Hepatocyte (in vitro differentiated cells): ENCODE measurements at places on chromosomes 2 and 18. TPM values are rescaled to one million over a fixed set of nuclear protein-coding genes. Genes with fewer than 3 reads are reported as not detected.
A peak's percentile ranks its signal among the peaks of the same experiment; 100 is the strongest.

GRCh38 chr2:42117923-42118753 lies 51.0 kb upstream of the EML4 start:
- no peak for DNase-seq

DNA sequence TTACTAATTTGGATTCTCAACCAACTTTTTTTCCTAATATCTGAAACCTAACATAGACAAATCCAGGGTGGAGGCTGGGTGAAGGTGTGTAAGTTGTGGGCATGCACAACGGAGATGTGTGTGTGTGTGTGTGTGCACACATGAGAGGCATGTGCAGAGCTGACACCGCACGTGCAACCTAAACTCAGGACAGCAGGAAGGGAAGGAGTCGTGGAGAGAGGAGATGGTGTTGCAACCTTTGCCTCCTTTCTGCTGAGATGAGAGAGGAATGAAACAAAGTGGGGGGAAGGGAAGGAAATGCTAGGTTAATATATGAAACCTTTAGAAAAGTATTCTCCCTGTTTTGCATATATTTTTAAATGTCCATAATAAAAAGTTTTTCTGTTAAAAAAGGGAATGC lies 64.7 kb downstream of the KCTD1 start:
- DNase-seq, result peak; percentile 38

GRCh38 chr2:210198326-210198725 lies 26.9 kb downstream of the ACADL start:
- no peak for DNase-seq

The SLC66A2 gene
- 23.4 and 31.1 TPM in 2 replicates for total RNA-seq

DNA sequence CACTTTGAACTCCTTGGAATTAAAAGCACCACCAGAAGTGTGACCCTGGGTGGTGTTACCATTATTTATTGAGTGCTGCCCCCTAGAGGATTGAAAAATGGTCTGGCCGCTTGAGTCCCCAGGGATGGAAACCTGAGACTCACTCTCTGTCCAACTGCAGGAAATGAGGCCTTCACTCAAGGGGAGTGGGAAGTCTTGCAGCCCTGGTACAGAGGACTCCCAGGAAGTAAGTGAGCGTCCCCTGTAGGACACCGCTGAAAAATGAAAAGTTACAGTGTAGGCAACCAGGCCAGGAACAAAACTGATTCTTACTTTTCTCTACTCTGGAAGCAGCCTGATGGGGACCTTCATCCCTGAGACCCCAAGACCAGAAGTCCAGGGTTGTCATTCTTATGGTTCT lies 2.2 kb upstream of the NRP2 start:
- peak; percentile 87 for DNase-seq

DNA sequence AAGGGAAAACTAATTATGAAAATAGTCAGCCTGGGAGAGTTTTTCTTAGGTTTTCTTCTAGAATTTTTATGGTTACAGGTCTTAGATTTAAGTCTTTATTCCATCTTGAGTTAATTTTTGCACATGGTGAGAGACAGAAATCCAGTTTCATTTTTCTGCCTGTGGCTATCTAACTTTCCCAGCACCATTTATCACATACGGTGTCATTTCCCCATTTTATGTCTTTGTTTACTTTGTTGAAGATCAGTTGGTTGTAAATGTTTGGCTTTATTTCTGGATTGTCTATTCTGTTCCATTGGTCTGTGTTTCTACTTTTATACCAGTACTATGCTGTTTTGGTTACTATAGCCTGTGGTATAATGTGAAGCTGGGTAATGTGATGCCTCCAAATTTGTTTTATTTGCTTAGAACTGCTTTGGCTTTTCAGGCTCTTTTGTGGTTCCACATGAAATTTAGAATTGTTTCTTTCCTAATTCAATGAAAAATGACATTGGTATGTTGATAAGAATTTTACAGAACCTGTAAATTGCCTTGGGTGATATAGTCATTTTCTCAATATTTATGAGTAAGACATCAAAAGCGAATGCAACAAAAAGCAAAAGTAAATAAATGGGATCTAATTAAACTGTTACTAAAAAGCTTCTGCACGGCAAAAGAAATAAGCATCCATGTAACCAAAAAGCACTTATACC lies 146.1 kb upstream of the NOL4 start:
- DNase-seq, result no peak

DNA sequence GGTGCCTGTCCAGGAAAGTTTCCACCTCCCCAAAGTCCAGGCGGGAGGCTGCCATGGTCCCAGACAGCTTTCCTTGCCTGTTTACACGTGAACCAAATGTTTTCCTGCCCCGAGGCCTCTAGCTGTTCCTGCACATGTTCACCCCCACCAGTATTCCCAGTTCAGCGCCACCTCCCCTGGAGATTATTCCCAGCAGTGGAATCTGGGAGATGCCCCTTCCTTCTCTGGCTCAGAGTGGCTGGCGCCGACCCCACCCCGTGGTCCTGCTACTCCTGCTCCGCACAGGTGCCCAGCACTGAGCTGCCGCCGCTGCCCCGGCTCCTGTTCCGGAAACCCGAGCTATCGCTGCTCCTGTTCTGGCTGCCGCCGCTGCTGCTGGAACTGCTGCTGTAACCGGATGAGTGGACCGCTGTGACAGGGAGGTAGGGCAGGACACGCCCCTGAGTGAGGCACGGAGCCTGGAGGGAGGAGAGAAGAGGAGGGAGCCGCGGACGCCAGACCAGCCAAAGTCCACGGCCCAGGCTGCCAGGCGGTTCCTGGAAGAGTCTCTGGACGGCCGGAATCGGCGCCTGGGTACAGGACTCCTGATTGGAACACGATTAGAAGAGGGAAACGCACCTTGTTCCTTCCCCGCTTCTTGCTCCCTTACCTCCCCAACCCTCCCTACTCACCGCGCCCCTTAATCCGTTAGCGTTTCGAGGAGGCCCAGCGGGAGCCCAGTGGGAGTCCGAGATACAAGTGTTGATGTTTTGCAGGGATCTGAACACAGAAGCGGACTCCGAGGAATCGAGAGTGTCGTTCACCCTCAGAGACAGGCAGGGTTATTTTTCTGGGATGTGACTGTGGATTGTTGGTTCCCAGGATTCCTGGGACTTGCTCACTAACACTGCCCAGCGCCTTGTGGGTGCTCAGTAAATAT lies at the start of gene PDE11A:
PDE11A (minus strand) TSS at position 395 of the 919 bp plus-strand sequence; CDS start at position 55, 340 bp downstream.
- DNase-seq, result peak; percentile 93

- no peak for DNase-seq
Measured at GRCh38 chr2:205473791-205474190, 208.5 kb upstream of the NRP2 start.

The NGEF gene
- 1.3 and 3.2 TPM in 2 replicates for total RNA-seq

The RUFY4 gene
- 0.10 and 0.44 TPM in 2 replicates for total RNA-seq

DNA sequence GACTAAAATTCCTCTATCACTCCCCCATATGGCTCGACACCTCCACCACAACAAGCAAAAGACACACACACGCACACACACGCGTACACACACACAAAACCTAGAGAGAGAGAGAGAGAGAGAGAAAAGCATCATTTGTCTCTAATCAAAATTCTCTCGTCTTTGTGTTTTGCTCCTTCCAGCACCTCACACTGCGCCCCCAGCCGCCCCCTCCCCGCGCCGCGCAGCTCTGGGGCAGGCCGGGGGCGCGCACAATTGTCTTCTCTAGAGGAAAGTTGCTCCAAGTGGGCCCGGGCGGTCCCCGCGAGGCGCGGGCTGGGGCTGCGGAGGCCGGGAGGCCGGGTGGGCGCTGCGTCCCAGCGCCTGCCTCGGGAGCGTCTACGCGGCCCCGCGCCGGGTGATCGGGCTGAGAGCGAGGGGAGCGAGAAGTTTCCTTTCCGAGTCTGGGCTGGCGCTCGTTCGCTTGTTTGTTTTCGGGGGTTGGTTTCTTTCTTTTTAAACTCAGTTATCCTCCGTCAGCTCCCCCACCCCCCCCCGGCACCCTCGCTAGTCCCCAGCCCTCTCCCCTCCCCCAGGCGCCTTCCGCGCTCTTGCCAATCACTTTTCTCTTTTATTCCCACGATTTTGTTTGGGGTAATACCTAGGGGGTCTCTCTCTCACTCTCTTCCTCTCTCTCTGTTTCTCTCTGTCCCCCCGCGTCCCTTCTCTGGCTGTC lies 4.1 kb downstream of the ZEB2 start:
- DNase-seq, result peak; percentile 43

The SIGLEC15 gene
- total RNA-seq, result 0.24 and 0.30 TPM in 2 replicates

DNA sequence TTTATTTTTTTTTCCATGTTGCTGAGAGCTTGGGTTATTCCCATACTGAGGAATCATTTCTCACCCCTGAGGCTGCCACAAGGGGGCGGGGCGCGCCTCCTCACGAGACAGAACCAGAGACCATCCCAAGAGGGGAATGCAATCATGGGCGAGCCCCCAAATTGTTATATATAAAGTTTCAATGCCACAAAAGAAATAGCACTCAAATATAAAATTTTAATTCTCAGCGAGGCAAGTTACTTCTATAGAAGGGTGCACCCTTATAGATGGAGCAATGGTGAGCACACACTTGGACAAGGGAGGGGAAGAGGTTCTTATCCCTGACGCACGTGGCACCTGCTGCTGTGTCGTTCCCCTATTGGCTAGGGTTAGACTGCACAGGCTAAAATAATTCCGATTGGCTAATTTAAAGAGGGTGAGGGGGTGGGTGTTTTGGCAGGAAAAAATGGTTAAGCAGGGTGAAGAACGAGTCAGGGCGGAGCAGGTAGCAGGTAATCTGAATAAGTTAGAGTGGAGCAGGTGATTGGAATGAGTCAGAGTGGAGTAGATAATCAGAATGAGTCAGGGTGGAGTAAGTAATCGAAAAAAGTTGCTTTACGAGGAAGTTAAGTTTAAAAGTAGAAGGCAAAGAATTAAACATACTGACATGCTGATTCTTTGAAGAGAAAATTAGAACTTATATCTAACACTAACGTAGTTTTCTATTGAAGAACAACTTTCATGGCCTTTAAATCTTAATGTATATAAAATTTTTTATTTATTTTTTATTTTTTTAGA lies 177.5 kb downstream of the MTCL1 start:
- no peak for DNase-seq

DNA sequence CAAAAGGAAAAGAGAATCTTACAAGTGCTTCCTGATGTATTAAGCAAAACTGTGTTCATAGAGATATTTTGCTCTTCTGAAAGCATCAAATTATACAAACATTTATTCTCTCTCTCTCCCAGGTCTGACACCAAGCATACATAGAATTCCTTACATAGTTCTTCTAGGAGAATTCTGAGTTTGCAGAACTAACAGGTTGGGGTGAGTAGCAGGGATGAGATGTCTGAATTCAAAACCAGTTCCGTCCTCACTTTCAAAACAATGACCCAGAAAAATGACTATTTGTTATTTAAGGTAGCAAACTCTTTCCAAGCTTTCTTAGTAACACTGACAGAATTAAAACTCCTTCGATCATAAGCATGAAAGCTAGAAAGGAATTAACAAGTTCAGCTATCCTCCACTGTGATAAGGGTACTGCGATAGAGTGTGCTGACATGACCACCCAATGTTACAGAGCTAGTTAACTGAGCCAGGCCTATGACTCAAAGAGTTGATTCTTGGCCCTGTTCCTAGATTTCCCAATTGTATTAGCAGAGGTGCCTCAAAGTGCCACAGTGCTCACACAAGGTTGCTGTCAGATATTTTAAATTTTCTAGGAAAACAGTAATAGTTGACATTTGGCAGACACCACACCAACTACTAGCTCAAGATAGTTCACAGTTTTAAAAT lies 85.8 kb upstream of the SETBP1 start:
- DNase-seq, result no peak

DNA sequence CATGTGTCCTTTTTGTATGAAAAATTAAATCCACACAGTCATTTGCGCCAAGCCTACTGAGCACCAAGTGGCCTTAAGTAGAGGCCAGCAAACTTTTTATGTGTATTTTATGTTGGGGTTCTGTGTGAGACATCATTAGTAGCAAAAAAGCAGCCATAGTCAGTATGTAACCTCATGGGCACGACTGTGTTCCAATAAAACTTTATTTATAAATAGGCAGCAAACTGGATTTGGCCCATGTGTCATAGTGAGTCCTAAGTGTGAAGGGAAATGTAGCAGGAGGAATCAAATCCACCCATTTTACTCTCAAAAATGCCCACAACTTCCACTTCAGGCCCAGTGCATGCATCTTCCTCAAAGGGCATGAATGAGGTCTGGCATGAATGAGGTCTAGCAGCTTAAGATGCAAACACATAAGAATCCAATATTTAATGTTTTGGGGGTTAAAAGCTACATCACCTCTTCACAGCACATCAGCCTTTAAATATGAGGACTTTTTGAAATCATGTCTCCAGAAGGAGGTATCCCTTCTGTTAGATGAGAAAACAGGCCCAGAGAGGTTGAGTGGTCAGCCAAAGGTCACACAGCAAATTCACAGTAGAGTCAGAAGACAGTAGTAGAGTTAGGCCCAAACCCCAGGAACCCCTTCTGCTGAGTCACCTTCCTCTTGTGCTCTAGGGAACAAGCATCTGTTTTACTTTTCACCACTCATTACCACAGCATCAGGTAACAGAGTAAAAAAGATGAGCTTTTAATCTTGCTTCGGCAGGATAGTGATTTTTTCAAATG lies 45.6 kb downstream of the MREG start:
- no peak for DNase-seq

DNA sequence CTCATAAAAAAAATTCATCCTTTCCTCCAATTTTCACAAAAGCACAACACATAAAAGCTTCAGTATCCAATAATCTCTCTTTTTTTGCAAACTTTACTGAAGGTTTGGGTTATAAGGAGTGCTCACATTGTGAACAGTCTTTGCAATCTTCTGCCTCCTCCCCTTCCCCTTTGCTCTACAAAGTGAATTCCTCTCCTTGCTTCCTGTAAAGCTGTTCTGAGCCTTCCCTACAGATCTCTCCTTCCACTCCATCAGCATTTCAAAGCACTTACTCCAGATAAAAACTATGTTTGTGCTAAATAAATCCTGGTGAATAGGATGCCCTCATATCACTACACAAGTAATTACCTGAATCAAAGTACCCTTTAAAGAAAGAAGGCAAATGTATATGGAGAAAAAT lies 4.6 kb upstream of the PDK1 start:
- no peak for DNase-seq

The HOXD4 gene
- total RNA-seq, result 0.40 and 0.70 TPM in 2 replicates

The SCG2 gene
- 14.0 and 14.2 TPM in 2 replicates for total RNA-seq

GRCh38 chr2:159506764-159507440 lies 109.4 kb downstream of the BAZ2B start:
- DNase-seq, result peak; percentile 34

The CD8B2 gene
- 0.44 TPM in 1 of 2 replicates, not detected in the other for total RNA-seq

GRCh38 chr18:70384181-70384790 lies 95.4 kb downstream of the SOCS6 start:
- DNase-seq, result peak; percentile 46

- DNase-seq, result no peak
Measured at GRCh38 chr2:19762142-19762541, 139.6 kb downstream of the TTC32 start.

The CHRND gene
- not detected in 2 replicates for total RNA-seq

- no peak for DNase-seq
Measured at GRCh38 chr18:28002841-28003240, 174.1 kb downstream of the CDH2 start.

- no peak for DNase-seq
Measured at GRCh38 chr2:21890041-21890440, 766.3 kb downstream of the TDRD15 start.

GRCh38 chr18:66587430-66587829 lies 16.5 kb downstream of the CDH19 start:
- DNase-seq, result no peak

- no peak for DNase-seq
Measured at GRCh38 chr2:71793926-71794325, 340.6 kb downstream of the DYSF start.

- DNase-seq, result no peak
Measured at GRCh38 chr2:3368261-3368722, 9.3 kb downstream of the EIPR1 start.

The MC4R gene
- not detected in 2 replicates for total RNA-seq
